Activated gamma-delta T cell treated with Interleukin-2 at 50 U/mL for 16 hours (primary cell): ENCODE measurements at places on chromosomes 3 and 15.

DNA sequence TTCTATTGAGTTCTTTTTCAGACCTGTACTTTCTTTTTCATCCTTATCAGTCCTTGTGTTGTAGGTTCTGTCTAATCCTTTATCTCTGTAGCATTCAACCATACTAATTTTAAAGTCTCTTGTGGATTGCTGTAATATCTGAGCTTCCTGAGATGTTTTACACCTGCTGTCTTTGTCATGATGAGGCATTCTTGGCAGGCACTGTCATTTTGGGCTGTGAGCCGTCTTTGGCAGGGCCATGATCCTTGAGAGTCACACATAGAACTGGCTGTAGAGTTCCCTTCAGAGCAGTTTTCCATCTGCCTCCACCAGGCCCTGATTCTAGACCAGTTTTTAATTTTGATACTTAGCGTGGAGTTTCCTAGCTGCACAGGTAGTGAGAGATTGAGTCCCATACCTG lies 6.7 kb downstream of the EFCC1 start:
- DNase-seq, result no peak

DNA sequence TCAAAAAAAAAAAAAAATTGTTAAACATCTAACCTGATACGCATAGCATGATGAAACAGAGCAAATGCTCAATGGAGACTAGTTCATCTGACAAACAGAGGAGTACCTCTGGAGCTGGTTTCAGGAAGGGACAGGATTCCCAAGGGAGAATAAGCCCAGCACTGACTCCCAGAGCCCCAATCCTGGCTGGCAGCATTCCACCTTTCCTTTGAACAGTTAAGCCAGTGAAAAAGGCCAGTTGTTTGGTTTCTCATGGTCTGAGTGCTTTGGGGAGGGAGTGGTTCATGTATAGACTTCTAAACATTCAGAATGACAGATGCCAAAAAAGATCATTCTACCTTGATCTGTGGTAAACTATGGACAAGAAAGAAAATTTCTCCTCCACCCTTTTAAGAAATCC lies 277.9 kb upstream of the RARB start:
- no peak for DNase-seq

DNA sequence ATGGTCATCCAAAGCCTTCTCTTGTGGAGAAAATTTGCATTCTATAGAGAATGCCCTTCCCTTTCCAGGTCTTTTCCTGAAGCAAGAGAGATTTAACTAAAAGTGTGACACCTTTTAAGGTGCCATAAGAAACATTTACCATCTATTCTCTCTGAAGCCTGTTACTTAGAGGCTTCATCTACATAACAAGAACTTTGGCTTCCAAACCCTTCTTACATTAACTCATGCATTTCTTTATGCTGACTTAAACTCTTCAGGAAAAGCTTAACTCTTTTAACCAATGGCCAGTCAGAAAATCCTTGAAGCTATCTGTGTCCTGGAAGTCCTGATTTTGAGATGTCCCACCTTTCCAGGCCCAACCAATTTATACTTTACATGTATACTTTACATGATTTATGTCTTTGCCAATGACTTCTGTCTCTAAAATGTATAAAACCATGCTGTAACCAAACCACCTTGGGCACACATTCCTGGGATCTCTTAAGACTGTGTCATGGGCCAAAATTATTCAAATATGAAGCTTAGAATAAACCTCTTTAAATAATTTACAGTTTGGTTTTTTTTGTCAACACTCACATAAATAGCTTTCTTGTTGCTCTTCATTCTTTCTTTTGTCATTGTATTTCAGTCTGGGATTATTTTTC lies 472.6 kb upstream of the NECTIN3 start:
- no peak for DNase-seq

- DNase-seq, result no peak
These were observed 86.4 kb downstream of the P2RY1 start for GRCh38 chr3:152921351-152921750.

- no peak for DNase-seq
These were observed 220.0 kb upstream of the MLF1 start for GRCh38 chr3:158350971-158351370.

DNA sequence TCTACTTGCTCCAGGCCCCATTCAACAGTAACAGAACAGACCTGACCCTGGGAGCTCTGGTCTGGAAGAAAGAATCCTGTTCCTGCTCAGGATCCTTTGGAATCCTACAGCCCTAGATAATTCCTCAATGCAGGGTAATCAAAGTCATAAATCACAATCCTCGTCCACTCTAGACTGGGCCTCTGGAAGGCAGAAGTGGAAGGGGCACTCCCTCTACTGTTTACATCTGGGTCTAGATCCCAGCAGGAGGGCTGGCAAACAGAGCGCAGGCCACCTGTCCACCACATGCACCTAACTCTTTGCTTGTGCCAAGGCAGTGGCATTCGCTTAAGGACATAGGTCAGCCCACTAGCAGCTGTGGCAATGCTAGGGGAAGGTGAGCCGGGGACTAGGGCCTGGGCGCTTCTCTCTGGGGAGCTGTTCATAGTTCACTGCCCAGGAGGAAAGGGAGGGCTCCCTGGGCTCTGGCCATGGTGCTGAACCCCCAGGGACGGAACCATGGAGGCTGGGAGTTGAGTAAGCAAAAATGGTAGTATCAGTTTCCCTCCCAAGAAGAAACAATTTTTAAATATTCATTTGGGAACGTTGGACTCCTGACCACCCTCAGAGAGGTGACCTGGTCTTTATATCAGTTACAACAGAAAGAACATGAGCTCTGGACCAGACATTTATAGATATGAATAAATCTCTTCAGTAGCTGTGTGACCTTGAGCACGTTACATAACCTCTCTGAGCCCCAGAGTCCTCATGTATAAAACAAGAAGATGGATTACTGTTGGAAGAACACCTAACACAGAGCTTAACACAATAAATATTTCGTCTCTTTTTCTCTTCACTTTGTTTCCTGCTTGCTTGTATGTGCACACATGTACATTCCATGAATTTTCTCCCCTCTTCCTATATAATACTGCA lies 90.2 kb downstream of the NTRK3 start:
- no peak for DNase-seq

DNA sequence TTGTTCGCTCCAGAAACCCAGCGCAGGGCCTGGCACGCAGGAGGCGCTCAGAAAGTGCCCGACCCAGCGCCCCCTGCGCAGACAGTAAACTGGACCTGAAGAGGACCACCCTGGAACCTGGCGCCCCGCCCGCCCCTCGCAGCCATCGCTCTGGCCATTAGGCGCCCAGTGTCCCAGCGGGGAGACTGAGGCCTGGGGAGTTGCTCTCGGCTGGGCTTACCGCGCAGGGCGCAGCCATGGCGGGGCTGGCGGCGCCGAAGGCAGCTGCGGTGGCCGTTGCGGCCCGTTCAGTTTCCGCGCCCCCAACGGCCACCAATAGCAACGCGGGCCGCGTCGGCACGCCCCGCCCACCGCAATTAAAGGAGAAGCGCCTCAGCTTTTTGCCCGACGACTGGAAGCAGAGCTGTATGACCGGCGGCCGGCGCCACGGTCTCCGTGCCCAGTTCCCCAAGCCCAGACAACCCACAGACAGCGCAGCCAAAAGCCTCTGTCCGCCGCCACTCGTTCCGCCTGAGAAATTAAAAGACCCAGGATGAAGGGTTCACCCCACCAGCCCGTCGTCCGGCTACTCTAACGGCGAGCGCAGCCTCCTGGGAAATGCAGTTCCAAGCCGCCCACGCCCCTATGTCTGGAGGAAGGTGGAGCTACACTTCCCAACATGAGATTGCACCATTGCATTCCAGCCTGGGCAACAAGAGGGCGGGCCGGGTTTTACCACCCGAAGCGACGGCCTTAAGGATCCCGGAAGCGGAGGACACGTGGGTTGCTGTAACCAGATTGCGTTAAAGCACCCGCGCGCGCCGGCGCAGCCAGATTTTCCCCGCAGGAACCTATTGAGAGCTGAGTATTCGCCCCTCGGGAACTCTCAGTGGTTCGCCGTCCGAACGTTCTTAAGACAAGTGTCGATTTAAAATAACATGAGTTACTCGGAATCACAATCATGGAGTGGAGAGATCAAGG lies at the start of gene POC1A:
Gene POC1A, minus strand, starts transcription at position 289 of the 960 bp plus-strand sequence. Its CDS starts 51 bp downstream, at position 238.
- peak; percentile 80 for DNase-seq

GRCh38 chr3:146974001-146974400 lies 368.9 kb upstream of the PLSCR5 start:
- no peak for DNase-seq

GRCh38 chr3:177905173-177906125 lies 630.8 kb upstream of the KCNMB2 start:
- DNase-seq, result no peak

DNA sequence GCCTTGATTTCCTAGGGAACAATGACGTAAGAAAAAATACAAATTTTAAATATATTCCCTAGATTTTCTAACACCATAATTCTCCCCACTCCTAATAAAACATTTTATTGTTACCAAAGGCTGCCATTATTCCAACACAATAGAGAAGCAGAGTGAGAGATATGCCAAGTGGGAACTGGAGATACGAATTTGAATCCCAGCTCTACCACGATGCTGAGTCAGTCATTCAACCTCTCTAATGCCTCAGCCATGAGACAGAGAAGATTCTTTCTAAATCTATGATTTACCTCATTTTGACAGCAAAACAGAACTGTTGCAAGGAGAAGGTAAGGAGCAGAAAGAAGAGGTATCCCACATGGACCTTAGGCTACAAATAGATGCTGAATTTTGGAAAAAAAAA lies 112.5 kb downstream of the IGF2BP2 start:
- DNase-seq, result no peak
